Hematopoietic multipotent progenitor cell treated with erythropoietin and hydrocortisone succinate and interleukin-3 and kit ligand, for 15 days (in vitro differentiated cells): ENCODE measurements at places on chromosomes 11 and 22.

DNA sequence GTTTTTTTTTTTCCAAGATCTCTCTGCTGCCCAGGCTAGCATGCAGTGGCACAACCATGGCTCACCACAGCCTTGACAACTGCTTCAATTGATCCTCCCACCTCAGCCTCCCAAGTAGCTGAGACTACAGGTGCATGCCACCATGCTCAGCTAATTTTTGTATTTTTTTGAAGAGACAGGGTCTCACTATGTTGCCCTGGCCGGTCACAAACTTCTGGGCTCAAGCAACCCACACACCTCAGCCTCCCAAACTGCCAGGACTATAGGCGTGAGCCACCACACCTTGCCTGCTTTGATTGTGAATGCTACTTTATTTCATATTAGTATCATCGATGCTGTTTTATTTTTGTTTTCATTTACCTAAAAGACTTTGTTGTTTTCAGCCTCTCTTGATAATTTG, 81.5 kb upstream of the GNAZ start:
- no peak for DNase-seq

DNA sequence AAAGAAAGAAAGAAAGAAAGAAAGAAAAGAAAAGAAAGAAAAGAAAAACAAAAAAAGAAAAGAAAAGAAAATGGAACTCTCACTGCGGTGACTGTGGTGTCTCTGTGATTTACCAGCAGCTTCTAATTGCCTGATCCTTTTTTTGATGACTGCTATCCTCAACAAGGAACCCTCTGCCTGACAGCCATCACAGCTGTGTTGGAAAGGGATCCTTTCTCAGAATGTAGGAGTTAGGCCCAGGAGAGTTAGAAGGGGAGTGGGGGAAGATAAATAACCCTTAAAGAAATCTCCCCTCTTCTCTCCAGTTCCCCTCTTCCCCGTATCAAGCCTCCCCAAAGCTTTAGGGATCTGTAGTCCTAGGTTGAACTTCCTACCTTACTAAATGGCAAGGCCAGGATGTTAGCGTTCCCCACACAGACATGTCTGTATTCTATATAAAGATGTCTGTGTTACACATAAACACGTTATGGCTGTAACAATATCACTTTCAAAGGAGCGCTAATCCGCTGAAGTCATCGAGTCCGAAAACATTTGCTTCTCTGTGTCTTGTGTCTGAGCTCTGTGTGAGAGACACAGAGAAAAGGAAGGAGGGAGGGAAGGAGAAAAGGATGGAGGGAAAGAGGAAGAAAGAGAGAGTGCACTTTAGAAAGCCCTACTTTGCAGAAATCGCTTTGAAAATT, 26.8 kb upstream of the WT1 start:
- no peak for DNase-seq

GRCh38 chr11:105693075-105693759, 83.3 kb downstream of the GRIA4 start:
- no peak for DNase-seq

GRCh38 chr22:21951931-21952465, 650 bp downstream of the PPM1F start:
- DNase-seq, result no peak

GRCh38 chr11:122963961-122964360, 17.7 kb downstream of the BSX start:
- DNase-seq, result no peak

DNA sequence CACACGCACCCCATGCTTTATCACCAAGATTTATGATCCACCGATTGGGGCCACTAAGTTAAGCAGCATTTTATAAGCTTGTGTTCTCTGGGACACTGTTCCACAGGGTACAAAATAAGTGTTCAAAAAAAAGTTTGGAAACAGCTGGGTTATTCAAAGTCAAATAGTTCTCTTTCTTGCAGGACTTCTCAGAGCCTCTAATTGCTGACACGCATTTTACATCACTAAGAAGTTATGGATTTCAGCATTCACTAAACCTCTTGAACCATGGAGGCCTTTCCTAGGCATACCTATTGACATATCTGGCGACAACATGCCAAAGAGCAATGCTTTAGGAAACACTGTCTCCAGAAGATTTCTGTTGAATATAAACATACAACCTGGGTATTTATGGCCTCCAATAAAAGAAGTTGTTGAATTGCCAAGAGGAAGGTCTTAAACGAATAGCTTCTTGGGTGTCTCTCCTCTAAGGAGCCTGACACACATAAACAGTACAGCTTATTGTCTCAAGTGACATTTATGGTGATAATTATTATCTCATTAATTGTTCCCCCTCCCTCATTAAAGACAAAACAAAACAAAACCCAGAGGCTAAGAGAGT, 147.1 kb upstream of the ARHGAP20 start:
- no peak for DNase-seq

DNA sequence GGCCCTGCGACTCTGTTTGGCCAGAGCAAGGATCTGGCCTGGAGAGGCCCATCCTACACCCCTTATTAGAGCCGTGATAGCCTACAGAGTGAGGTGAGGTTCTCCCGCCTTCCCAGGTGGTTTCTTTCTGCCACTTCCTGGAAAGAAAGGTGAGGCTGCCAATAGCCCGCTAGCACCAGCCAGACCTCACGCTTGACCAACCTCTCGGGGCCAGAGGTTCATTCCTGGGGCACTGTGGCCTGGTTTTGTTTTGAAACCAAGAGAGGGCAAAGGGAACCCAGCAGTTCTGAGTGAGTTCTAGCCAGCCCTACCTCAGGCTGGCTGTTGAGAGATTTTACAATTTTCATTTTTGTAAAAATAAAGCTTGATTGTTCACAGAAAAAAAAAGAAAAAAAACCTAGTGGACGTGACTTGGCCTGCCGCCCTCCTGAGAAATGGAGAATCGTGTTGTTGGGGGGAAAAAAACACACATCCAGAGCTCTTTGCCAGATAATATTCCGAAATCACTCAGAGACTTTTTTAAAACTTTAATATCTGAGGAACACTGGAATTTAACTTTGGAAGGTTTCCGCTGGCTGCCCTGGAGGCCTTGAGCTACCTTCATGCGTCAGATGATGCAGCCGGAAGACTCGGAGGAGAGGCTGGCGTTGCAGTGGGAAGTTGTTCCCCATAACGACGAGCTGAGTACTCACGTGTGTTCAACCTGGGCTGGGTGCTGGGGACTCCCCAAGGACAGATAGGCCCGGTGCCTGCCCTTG, 84.5 kb downstream of the BCR start:
- no peak for DNase-seq

- DNase-seq, result no peak
Measured at GRCh38 chr11:73158356-73159051, 16.4 kb upstream of the FCHSD2 start.

GRCh38 chr11:87057749-87058148, 20.0 kb downstream of the TMEM135 start:
- DNase-seq, result no peak

GRCh38 chr11:121886996-121887395, 229.0 kb downstream of the BLID start:
- DNase-seq, result no peak

DNA sequence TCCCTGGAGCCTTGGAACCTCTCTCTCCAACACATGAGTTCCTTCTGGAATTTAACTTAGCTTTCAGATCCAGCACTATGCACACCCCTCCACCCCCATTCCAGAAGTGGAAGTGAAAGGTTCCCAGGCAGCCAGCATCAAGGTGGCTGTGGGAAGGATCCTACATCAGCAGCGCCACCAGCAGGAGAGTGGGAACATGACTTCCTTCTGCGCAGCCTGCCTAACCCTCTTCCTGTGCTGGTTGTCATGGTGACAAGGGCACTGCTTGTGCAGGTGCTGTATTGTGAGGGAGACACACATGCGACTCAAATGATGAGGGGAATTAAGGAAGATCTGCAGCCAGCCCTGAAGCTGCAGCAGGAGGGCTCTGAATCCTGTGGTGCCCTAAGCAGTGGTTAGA, 904.5 kb upstream of the API5 start:
- no peak for DNase-seq

GRCh38 chr11:16536513-16536912, 180.2 kb upstream of the SOX6 start:
- no peak for DNase-seq

GRCh38 chr11:124481365-124482323, 36.1 kb upstream of the OR8B8 start:
- DNase-seq, result peak; percentile 4

DNA sequence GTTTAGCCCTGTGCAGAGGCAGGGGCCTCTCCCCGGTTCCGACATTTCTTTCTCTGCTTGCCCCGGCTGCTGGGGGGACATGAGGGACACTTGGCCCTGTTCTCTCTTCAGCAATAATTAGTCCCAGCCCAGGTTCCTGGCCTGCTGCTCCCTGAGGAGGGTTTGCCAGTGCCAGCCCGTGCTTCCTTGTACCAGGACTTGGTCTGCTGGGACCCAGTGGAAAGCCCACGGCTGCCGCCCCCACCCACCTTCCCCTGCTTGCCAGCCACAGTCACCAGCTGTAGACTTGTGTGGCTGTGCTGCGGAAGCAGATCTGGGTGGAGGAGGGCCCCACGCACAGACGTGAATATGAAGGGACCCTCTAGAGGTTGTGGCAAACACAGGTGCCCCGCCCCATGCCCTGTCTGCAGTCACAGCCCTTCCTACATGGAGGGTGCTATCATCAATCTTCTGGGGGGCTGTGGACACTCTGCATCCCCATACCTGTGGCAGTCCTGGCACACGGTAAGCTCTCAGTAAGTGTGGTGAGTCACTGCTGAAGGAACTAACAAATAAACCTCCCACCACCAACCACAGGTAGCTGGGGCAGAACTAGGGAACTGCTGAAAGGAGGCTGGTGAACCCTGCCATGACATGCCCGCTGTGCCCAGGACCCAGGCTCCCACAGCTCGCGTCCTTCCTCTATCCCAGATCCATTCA, 949 bp downstream of the TP53AIP1 start:
- no peak for DNase-seq

GRCh38 chr11:77668760-77669159, 31.2 kb upstream of the CLNS1A start:
- no peak for DNase-seq

DNA sequence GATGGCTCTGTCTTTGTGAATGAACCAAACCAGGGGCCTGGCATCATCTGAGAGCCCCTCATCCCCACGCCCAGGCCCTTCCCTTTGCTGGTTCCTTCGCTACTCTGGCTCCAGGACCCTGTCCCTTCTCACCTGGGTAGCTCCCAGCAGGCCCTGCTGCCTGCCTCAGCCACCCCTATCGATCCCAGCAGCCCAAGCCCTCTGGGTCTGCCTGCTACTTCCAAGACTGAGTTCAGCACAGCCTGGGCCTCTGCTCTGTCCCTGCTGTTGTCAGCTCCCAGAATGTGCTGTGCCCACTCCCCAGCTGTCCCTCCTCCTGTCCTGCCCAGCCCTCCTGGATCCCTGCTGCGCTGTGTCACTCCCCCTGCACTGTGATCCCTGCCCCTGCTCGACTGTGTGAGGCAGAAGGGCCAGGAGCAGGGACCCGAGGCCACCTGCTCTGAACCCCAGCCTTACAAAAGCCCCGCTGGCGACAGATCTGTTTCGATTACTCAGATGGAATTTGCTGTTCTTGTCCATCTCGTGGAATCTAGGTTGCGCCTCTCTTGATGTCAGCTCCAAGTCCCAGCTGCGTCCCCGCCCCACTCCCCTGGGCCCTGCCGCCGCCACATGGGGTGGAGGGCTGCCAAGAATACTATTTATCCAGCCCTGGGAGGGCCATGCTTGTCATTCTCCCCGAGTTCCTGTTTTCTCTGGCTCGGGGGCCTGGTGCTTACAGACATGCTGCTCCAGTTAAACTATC, 13.0 kb downstream of the MRPL21 start:
- DNase-seq, result no peak

GRCh38 chr22:21714786-21715185, 20.8 kb downstream of the YPEL1 start:
- no peak for DNase-seq

GRCh38 chr22:29139965-29140782, 65.5 kb upstream of the EMID1 start:
- no peak for DNase-seq

GRCh38 chr11:58561394-58562098, 14.1 kb downstream of the LPXN start:
- DNase-seq, result no peak

- no peak for DNase-seq
Measured at GRCh38 chr11:126079621-126080124, 17.0 kb upstream of the CDON start.

DNA sequence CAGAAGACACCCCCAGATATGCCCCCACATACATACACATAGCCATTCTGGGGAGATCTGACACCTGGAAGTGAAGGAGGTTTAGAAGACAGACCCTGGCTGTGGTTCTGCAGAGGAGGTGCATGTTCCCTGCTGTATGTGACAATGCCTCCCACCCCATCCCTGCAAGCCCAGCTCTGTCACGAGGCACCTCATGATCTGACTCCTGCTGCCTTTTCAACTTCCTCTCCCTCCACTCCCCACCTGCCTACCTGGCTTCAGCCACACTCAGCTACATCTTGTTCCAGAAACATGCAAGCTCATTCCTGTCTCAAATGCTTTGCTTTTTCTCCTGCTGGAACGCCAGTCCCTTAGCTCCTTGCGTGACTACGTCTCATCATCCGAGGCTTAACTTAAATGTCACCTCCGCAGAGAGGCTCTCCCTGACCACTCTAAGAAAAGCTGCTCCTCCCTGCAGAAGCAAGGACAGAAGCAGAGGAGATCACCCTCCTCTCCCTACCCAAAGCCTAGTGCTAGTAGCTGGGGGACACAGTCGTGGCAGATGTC, 114.5 kb downstream of the FEZ1 start:
- DNase-seq, result no peak

- DNase-seq, result no peak
Measured at GRCh38 chr22:40932396-40932795, 18.8 kb upstream of the RBX1 start.

DNA sequence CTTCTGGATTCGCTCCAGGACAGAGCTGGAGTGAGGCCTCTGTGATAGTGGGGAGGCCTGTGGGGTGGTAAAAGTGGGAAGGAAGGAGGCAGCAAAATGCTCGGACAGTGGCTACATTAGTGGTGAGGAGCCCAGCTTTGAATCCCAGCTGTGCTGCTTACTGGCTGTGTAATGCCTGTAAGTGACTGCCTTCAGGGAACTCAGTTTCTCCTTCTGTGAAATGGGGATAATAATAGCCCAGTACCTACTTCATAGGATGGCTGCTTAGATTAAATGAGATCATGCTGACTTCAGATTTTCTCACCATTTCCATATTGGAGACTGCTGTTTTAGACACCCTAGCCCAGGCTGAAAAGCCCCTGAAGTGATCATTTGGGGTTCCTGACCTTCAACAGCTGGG, 8.4 kb upstream of the ALX4 start:
- DNase-seq, result no peak

- no peak for DNase-seq
Measured at GRCh38 chr11:102187416-102188151, 77.3 kb downstream of the YAP1 start.

- no peak for DNase-seq
Measured at GRCh38 chr11:130452176-130452575, 3.7 kb downstream of the ADAMTS15 start.
